ENCODE measurements at places on chromosomes 13 and 19.

DNA sequence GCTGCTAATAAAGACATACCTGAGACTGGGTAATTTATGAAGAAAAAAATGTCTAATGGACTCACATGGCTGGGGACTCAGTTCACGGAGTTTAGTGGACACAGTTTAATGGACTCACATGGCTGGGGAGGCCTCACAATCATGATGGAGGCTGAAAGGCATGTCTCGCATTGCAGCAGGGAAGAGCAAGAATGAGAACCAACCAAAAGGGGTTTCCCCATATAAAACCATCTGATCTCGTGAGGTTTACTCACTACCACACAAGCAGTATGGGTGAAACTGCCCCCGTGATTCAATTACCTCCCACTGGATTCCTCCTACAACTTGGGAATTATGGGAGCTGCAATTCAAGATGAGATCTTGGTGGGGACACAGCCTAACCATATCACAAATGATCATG lies 1181.2 kb downstream of the PCDH9 start:
- DNase-seq: no peak

DNA sequence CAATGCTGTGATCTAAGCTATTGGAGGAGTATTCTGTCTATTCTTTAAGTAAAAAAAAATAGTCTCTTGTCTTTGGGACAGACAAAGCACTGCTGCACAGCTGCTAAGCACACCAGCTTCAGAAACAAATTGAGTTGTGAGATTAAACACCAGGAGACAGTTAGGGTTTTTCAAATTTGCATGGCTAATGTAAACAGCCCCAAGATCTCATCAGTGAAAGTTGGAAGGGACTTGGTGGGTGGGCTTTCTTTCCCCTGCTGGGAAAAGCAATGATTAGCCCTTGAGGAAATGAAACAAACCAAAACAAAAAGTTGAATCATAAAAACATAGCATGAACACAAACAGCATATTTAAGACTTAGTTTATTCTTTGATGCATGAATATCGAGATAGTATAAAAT lies 143.6 kb upstream of the SLITRK1 start:
- no peak for DNase-seq

GRCh38 chr13:99955747-99956472 lies 15.7 kb downstream of the ZIC5 start:
- no peak for DNase-seq

GRCh38 chr13:41182231-41182630 lies 12.1 kb downstream of the KBTBD7 start:
- no peak for DNase-seq

DNA sequence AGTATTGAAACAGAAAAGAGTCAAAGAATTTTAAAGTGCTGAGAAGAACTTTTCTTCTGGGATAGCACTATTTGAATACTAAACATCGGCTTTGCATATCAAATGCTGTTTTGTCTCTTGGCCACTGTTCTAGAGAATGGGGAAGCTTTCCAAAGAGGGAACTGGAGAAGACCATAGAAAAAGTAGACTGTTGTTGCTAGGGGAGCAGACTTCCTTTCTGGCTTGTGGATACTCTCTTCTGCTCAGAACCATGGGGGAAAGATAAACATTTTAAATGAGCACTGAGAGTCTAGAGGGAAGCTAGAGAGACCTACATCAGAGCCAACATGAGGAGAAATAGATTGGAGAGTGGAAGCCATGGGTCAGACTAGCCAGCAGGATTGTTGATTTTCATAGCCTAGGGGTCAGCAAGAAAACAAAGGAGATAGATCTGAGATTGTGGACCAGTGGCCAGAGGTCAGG lies 315.7 kb downstream of the KCTD12 start:
- DNase-seq: no peak

GRCh38 chr13:72643311-72643989 lies 84.0 kb downstream of the MZT1 start:
- DNase-seq: no peak

GRCh38 chr13:46053162-46054012 lies 841 bp upstream of the ZC3H13 start:
- no peak for DNase-seq

DNA sequence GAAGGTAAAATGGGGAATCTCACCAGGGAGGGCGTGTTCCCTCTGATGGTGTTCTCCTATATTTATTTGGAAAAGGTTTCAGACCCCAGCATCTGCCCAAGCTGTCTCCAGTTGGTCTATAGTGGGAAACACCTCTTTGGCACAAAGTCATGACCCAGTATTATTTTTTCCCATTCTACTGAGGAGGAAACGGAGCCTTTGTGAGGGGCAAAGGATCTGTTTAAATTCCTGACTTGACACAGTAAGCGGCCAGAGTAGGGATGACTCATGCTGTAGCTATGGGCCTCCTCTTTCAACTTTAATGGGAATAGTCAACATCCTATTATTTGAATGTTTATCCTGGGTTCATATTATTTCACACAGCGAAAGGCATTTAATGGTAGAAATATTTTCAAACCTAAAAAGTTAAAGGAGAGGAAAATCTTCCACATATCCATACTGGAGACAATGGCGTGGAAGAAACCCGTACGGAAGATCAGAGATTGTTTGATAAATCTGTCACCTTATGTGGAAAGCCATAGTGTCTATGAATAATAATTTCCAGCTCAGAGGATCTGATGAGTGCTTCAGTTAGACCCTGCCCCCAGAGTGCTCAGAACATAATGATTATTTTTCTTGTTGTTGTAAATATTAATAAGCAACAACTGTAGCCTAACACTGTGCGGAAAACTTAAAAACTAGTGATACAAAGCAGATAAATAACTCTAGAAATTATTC lies 126.0 kb downstream of the FOXO1 start:
- DNase-seq: no peak

DNA sequence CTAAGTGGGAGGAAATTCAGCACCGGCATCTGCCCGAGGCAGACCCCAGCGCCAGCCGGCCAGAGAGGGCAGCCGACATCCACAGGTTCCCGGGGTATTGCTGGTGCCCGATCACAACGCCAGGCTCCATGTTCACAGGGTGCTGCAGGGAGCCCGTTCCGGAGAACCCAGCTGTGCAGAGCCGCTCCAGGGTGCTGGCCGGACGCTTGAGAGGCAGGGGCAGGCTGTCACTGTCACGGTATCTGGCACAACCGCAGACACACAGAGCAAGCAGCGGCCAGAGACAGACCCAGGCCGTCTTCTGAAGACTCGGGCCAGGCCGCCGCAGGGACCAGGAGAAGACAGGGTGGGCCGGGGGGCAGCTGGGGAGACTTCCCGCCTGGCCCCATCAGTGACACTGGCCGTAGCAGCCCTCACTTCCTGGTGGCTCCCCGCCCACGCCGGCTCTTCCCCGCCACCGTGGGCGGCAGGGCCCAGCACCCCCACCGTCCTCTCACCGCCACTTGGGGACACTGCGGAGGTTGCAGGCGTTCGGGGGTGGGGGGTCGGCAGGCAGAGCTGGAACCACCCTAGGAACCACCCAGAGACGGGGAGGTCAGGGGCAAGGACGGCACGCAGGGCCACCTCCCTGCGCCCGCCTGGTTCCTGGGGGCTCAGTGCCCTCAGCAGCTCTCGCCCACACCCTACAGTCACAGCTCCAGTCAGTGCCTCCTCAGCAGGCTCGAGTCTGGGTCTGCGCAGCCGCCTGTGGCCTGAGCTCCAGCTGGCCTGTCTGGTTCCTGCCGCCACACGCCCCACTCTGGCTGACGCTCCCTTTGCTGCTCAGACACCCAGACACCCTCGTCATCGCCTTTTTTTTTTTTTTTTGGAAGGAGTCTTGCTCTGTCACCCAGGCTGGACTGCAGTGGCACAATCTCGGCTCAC lies 3.8 kb downstream of the RNF126 start:
- no peak for DNase-seq

GRCh38 chr19:1377965-1378785 lies 5.5 kb upstream of the NDUFS7 start:
- DNase-seq: no peak

DNA sequence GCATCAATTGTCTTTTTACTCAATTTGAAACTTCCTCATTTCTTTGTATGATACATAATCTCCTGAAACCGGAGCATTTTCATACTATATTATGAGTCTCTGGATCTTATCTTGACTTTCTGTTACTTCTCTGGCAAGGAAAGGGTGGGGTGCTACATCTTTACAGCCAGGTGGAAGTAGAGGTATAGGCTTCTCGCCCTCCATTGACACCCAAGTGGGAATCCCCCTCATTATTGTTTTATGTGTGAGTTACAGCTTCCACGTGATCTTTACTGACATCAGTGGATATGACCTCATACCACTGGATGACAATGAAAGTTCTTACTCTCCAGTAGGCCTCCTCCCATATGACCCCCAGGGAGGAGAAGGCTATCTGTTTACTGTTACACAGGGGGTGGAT lies 262.1 kb upstream of the DACH1 start:
- no peak for DNase-seq

- no peak for DNase-seq
Observed at GRCh38 chr19:29653398-29653797, 11.9 kb upstream of the PLEKHF1 start.

- peak; percentile 87 for DNase-seq
Observed at GRCh38 chr19:11694533-11695439, 44.0 kb downstream of the ZNF823 start.

GRCh38 chr13:27125357-27126282 lies 46.0 kb downstream of the USP12 start:
- no peak for DNase-seq

DNA sequence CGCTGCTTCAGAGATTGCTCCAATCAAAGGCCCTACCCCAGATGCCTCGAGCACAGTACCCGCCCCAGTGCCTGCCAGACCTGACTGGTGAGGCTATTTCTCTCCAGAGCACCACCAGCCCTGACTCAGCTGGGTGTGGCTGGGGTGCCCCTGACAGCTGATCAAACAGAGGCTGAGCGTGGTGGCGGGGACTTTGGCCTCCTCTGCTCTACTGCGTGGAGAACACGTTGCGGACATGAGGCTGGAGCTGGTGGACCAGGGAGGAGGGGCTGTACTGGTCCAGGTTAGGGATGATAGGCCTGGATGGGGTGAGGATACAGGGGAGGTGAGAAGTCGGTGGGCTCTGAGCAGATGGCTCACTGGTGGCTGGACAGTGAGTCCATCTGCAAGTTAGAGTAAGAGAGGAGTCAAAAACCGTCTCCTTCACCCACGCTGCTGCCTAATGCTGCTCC lies 3.5 kb upstream of the DOCK6 start:
- DNase-seq: no peak

Measured in cerebellar nuclear complex (tissue), 1 donor.